ENCODE measurements at places on chromosomes 7 and 10.
A peak's percentile ranks its signal among the peaks of the same experiment; 100 is the strongest.

- DNase-seq: no peak
Observed at GRCh38 chr10:31424473-31424872, 105.5 kb downstream of the ZEB1 start.

DNA sequence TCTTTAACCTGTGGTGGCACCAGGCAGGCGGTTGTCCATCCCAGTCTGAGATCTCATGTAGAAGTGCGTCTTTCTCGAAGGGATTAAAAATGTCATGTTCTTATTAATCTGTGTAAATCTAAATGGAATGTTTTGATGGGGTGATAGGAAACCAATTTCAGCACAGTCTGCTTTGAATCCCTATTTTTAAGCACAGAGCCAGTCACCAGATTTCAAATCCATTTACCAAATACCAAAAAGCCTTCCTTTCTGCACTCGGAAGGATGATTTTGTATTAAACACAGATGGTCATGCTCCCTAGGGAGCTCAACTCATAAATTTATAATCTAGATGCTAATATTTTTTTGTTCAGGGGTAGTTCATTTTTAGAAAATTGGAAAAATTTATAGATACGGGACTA is 160.6 kb upstream of the AOAH start:
- no peak for DNase-seq

DNA sequence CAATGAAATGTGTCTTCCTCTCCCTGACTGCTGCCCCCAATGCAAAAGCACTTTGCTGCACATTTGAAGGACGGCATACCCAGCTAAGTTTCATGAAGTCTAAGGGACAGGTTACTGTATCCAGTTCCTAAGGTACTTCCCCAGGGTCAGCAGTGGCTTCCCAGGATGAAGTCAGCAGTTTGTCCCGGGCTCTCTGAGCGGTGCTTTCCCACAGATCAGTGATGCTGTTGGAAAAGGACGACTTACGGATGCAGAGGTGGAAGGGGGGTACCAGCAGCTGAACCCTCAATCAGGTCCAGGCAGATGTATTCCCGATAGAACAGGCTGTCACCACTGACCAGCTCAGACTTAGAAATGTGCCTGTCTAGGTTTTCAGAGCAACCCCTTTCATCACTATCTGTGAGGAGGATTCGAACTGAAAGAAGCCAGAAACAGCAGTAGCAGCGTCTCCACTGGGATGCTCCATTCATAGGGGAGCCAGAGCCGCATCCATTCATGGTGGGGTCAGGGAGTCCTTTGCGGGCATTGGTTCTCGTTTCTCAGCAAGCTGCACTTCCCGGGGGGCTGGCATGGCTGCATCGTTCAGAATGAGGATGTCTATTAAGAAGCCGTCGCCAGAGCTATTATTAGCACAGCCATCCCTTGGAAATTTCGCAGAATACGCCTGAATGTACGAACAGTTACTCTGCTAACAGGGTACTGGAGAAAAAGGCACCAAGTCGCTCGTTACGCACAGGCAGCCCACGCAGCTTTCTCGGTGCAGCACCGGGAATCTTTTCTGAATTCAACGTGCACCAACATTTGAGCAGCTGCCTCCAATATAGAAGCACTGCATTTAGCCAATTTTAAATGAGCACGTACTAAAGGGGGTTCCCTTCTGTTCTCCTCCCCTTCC is 303.7 kb downstream of the PRPF18 start:
- peak; percentile 80 for DNase-seq

GRCh38 chr7:82729172-82730030 is 285.8 kb upstream of the CACNA2D1 start:
- peak; percentile 33 for DNase-seq

DNA sequence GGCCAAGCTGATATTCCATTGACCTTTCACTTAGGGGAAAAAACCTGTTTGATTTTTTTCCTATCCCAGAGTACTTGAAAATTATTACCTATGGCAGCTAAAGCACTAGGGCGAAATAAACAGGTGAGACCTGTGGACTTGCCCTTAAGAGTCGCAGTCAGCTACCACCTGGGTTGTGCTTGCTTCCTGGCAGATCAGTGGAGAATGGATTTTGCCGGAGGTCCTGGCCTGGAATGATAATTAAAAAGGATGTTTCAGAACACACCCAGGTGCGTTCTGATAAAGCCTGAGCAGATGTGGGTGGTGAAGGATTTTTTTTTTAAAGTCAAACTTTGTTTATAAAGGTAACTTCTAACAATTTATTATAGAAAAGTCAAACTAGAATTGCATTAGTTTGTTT is 59.1 kb downstream of the AUTS2 start:
- DNase-seq: no peak

- DNase-seq: peak; percentile 76
Observed at GRCh38 chr7:133688483-133689239, 435.8 kb downstream of the EXOC4 start.

DNA sequence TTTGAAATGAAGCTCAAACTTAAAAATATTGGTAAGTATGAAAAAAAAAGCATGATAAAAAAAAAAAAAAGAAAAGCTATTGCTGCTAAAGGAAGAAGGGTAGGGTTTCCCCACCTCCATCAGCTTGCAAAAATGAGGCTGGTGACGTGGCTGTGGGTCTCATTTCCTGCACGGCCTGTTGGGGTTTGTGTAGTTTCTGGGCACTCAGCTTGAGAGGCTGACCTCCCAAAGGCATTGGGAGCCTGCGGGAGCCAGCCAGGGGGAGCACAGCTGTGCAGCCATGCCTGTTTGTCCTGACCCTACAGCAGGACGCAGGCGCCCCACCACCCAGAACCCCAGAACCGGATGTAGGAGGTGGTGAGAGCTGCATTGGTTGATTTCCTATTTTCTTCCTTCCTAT is 48.8 kb upstream of the CARD11 start:
- DNase-seq: no peak

GRCh38 chr10:35495521-35496119 is 109.5 kb upstream of the GJD4 start:
- peak; percentile 62 for DNase-seq

- DNase-seq: peak; percentile 57
Observed at GRCh38 chr7:78101076-78101475, 302.5 kb downstream of the PHTF2 start.

DNA sequence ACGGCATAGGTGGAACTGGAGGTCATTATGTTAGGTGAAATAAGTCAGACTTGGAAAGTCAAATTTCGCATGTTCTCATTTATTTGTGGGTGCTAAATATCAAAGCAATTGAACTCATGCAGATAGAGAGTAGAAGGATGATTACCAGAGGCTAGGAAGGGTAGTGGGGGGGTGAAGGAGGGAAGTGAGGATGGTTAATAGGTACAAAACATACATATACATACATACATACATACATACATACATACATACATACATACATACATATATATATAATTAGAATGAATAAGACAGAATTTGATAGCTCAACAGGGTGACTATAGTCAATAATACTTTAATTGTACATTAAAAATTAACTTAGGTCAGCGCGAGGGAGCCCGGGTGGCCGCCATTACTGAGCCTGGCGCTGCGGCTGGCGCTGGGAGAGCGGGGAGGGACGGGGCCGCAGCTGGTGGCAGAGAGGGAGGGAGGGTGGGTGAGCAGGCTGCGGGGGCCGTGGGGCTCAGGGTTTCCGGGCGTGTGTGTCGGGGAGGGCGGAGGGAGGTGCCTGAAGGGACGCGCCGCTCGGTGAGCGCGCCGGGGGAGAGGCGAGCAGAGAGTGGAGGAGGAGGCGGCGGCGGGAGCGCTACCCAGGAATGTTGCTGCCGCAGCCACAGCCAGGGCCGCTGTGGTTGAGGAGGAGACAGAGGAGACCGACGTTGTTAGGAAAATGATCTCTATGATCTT is 85.8 kb upstream of the EGFR start:
- DNase-seq: peak; percentile 79
